ENCODE measurements at places on chromosomes 16 and 17.

DNA sequence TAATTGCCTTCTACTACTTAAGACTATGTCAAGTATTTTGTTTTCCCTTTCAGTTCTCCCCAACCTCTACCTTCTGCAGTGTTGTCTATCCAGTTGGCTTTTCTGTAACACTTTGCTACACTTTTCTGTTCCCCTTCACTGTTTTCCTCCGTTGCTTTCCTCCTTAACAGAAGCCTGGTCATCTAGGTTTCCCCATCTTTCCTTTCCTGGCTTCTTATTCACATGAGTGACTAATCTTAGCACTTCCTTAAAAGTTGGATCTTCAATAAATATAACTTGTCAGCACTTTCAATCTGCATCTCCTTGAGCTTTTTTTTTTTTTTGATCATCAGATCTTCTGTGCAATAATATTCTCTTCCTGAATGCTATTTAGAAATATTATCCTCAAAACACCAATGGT lies 2.8 kb upstream of the SLFN11 start:
- peak; percentile 82 for DNase-seq

DNA sequence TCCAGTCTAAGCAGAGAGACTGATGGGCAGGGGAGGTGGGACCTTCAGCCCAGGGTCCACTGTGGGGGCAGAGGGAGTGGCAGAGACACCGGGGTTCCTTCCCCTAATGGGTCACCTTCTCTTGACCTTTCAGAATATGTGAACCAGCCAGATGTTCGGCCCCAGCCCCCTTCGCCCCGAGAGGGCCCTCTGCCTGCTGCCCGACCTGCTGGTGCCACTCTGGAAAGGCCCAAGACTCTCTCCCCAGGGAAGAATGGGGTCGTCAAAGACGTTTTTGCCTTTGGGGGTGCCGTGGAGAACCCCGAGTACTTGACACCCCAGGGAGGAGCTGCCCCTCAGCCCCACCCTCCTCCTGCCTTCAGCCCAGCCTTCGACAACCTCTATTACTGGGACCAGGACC lies 2.8 kb downstream of the MIEN1 start:
- no peak for DNase-seq

- DNase-seq = no peak
Measured at GRCh38 chr17:69331756-69332155, 4.8 kb upstream of the ABCA5 start.

DNA sequence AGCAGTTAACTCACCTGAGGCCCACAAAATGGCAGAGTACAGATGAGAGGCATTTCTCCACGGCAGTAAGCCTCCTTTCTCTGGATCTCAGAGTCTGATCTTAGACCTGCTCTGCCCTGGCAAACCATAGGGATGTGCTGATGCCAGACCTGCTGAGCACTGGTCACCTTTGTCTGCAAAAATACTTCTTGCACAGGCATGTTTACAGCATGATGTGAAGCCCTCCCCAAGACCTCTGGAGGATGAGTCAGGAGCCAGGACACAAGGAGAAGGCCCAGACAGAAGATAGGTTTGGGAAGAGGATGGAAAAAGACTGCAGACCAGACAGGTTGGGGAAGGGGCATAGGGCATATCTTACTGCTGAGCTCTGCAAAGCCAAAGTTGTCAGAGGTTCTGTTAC lies 426.6 kb downstream of the PMP22 start:
- DNase-seq = no peak

DNA sequence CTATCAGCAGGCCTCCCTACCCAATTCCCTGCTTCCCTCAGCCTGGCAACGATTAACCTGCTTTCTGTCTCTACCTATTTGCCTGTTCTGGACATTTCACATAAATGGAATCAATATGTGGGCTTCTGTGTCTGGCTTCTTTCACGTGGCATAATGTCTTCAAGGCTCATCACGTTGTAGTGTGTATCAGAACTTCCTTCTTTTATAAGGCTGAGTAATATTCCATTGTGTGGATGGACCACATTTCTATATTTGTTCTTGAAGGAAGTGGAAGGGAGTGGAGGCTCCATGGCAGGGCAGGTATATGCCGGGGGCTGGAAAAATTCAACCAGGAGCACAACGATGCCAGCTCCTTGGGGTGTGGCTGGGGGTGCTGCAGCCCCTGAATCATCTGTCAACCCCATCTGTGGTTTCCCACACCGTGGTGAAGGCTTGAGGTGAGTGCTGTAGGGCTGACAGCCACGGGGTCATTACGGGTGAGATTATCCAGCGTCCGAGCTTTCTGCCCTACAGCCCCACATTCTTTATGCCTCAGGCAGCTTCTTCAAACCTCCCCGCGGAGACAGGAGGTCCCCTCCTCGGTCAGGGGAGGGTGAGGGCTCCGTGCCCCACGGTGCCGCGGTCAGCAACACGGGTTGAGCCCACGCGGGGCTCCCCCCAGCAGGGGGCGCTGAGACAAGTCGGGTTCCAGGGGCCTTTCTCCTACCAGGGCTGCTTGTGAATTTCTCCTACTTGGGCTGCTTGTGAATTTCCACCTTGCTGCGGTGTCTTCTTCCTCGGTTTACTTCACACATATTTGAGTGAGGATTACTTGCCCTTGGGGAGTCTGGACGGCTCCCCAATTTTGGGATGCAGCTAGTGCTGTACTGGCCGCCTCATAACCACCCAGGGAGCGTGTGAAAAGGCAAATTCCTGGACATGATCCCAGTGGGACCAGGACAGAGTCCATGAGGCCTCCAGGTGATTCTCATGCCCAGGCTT lies 18.3 kb upstream of the WFIKKN2 start:
- peak; percentile 24 for DNase-seq

DNA sequence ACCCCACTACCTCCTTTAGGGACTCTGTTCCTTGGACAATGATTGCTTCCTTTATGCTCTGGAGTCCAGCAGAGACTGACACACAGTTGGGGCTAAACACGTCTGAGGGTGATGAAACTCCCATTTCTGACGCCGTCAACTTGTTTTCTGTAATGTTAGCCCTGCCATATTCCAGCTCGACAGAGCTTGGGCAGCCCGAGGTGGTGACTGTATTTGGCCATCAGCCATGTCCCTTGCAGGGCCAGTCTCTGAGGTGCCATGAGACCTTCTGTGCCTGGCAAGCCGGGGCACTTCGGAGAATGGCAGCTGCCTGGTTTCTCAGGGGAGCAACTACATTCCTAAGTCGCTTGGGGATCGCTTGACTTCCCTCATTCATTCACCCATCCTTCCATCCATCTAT lies 278.9 kb upstream of the TNRC6C start:
- no peak for DNase-seq

GRCh38 chr16:80100186-80100585 lies 440.6 kb upstream of the DYNLRB2 start:
- no peak for DNase-seq

- DNase-seq = peak; percentile 86
Measured at GRCh38 chr17:16283705-16284104, 66.7 kb downstream of the PIGL start.

Measured in fibroblast of mammary gland (primary cell).